Stimulated activated CD8-positive, alpha-beta memory T cell treated with anti-CD3 and anti-CD28 coated beads, Interleukin-15, amount 100 ng/mL, for 4 hours (primary cell): ENCODE measurements at places on chromosomes 1 and 21.
A peak's percentile ranks its signal among the peaks of the same experiment; 100 is the strongest.

DNA sequence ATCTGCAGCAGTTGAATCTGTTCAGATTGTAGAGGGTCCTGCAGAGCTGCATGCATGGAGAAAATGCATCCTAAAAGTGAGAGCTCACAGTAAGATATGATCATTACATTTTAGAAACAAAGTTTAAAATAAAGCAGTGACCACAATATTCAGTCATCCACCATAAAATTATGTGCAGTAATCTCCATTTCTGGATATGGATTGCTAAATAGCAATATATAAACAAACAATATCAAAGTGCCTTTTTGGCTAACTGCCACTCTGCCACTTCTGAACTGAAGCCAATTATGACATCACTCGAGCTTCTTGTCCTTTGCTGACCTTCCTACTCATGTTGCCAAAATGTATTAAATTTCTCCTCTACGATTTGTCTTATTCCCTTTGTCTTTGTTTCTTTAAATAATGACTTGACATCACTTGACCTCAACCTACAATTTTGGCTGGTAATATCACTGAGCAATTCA is 262.0 kb upstream of the CXADR start:
- DNase-seq = no peak

DNA sequence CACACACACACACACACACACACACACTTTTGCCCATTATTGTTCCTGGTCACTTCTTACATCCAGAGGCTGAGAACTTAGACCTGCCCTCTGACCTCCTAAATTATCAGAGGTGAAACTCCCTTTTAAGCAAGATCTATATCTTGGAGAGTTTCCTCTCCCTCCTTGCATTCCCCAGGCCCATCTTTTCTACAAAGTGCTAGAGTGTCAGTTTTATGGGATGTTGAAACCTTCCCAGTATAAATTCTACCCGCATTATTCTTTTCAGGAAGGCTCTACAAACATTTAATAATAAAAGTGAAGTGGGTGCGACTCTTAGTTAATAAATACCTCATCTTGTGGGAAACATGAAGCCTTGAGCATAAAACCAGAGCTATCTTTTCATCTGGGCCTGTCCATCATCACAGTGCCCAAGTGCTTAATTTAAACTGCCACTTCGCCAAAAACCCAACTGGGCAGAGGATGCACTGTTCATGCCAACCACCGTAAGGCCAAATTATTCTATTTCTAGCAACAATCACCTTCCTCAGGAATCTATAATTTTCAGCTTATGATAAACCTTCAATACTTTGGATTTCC is 458.2 kb upstream of the RUNX1 start:
- no peak for DNase-seq

- no peak for DNase-seq
These were observed 248.3 kb upstream of the CAMK1G start for GRCh38 chr1:209335178-209335577.

DNA sequence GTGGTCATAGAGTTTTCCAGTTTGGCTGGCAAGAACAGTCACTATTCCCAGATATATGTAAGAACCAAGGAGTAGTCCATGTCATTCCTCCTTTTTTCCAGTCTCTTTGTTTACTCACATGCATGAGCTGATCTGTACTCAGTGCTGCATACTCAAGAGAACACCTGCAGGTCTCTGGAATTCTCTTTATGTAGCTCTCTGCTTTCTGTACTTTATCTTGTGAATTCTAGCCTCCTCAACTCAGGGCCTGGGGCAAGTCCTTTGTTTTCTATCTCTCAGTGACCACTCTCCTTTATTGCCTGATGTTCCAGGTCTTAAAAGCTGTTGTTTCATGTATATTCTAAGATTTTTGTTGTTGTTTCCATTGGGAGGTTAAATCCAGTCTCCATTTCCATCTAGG is 478.9 kb downstream of the DPYD start:
- no peak for DNase-seq

GRCh38 chr1:225607355-225607754 is 45.6 kb downstream of the ENAH start:
- no peak for DNase-seq

DNA sequence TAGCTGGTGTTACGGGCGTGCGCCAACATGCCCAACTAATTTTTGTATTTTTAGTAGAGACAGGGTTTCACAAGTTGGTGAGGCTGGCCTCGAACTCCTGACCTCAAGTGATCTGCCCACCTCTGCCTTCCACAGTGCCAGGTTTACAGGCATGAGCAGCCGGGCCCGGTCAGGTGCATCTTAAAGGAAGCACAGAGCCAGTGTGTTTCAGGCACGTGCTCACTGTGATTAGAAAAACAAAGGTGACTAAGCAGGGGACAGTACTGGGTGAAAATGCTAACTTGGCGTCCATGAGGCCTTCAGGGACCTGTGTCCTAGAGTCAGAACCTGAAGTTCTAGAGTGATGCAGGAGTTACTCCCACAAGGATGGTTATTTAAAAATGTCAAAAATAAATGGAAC is 60.0 kb upstream of the GJA8 start:
- DNase-seq = no peak

DNA sequence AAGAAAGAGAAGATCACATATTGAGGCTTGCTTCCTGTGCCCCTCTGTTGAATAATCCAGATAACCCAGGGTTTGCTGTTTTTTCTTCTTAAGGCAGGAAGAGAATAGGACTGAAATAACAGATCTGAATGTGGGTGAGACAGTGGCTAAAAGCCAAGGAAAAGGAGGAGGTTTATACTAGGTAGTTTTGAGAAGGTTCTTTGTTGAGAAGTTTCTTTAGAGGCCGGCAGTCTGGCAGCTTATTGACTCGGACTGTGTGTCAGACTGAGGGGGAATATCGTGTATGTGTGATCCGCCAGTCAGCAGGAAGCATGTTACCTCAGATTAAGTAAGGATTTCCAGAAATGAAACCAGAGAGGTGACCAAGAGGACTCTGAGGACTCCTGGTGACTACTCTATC is 119.8 kb downstream of the PLA2G4A start:
- DNase-seq = no peak

- DNase-seq = no peak
These were observed 20.5 kb upstream of the FRRS1 start for GRCh38 chr1:99786751-99787501.

- DNase-seq = no peak
These were observed 12.9 kb downstream of the RGS18 start for GRCh38 chr1:192171123-192171522.

- no peak for DNase-seq
These were observed 2.1 kb upstream of the ZC3H12A start for GRCh38 chr1:37472281-37472680.

DNA sequence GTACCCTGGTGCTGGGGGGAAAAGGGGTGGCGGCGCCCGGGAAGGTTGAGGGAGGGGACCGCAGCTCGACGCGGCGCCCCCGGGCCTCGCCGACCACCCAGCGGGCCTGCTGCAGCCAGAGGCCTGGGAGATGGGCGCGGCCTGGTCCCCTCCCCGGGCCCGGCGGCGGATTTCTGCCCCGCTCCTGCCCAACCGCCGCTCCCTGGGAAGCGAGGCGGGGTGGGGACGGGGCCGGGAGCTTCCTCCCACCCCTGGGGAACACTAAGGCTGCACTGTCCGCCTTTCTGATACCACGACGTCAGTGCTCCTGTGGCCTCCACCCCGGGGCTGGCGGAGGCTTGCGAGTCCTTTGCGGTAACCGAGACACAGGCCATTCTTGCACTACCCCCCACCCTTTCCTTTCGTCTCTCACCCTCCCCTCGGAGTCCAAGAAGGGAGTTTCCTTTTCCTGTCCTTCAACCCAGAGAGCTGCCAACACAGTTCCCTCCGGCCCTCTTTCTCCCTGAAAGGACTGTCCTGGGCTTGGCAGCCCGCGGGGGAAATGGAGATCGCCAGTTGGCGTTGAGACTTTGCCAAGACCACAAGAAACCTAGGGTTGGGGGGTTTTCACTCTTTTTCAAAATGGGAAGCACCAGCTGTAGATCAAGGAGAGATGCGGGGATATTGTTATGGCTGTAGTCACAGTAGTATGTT is 742 bp downstream of the SH3GLB1 start:
- no peak for DNase-seq

DNA sequence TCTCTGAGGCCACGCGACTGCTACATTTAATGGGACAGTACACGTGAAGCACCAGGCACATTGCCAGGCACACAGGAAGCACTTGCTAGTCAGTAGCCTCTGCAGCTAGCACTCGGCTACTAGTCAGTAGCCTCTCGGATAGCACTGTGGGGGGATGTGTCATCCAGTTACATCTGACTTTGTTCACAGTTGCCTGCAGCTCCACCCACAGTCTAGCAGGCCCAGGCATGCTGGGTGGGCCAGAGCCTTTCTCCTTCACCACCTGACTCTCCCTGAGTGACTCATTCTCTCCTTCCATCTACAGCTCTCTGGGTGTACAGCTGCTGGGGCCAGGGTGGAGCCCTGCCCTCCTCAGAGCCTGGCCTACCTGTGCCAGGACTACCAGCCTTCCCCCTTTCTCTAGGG is 51.5 kb downstream of the PTPRF start:
- peak; percentile 13 for DNase-seq

DNA sequence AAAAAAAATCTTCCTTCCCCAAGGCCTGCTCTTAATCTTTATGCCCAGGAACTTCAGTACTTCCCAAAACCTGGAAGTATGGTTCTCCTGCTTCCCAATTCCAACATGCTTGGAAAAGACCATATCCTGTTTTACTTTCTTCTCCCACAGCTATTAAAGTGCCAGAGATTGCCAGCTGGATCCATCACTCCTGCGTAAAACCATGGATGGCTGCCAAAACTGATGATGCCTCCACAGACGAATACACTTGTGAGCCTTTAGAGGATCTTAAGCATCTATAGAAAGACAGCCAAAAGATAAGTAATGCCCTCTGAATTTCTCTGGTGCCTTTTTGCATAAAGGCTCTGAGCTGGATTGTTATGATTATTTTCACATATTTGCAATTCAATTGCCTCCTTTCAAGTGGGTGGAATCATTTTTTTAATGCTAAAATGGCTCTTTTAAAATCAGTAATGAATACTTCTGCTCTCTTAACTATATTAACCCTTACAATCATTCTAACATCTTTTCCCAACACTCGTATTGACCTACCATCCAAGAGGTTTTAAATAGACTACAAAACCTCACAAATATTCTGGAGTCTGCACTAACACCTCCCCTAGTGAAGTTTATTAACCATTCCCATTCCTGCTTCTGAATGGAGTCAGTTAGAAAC is 1807.8 kb downstream of the BRINP3 start:
- no peak for DNase-seq

- peak; percentile 42 for DNase-seq
These were observed 42.5 kb upstream of the TMEM125 start for GRCh38 chr1:43227143-43227764.

DNA sequence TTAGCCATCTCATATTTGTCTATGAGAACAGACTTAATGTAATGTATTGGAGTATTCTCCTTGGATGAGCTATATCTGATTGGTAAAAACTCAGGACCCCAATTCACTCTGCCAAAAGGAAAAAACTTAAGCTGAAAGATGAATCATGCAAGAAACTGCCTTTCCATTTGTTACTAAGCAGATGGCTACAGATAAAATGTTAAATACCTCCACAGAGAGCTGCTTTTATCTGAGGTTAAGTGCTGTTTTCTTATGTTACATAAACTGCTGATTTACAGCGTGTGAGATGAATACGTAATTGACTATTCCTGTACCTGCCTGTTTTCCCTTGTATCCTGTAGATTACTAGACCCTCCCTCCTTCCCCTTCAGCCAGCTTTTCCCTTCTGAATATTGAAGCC is 49.3 kb downstream of the CLCA4 start:
- DNase-seq = no peak

- no peak for DNase-seq
These were observed 111.1 kb downstream of the NAV1 start for GRCh38 chr1:201649761-201650622.

GRCh38 chr1:222897527-222898190 is 82.8 kb downstream of the DISP1 start:
- no peak for DNase-seq

- DNase-seq = no peak
These were observed 862 bp upstream of the ID3 start for GRCh38 chr1:23559985-23560741.

DNA sequence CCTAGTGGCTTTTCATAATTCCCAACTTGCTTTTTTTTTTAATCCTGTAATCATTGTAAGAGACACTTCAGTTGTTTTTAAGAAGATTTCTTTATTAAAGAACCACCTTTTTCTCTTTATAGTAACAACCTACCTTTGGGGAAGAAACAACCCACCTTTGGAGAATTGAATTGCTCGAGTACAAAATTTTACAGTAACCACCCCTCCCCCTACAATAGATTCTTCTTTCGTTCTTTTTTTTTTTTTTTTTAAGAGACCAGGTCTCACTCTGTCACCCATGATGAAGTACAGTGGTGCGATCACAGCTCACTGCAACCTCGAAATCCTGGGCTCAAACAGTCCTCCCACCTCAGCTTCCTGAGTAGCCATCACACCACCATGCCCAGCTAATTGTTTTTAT is 2.1 kb upstream of the LRRC40 start:
- no peak for DNase-seq

- DNase-seq = no peak
These were observed 61.7 kb downstream of the CHD5 start for GRCh38 chr1:6118415-6118814.

DNA sequence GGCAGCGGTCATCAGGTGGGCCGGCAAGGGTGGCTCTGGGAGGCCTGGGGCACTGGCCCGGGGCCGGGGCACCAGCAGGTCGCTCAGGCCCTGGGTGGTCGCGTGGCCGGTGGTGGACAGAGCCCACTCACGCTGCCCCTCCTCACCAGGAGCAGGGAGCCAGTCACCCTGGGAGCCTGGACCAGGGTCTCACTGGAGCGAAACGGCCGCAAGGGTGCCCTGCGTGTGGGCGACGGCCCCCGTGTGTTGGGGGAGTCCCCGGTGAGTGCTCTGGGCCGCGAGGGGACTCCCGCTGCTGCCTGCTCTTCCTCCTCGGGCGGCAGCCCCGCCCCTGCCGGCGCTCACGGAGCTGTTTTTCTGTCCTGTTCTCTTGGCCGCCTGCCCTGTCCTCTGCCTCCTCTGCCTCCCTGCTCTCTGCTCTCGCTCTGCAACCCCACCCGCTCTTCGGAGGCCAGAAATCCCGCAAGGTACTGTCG is 23.5 kb downstream of the RNF223 start:
- DNase-seq = no peak

DNA sequence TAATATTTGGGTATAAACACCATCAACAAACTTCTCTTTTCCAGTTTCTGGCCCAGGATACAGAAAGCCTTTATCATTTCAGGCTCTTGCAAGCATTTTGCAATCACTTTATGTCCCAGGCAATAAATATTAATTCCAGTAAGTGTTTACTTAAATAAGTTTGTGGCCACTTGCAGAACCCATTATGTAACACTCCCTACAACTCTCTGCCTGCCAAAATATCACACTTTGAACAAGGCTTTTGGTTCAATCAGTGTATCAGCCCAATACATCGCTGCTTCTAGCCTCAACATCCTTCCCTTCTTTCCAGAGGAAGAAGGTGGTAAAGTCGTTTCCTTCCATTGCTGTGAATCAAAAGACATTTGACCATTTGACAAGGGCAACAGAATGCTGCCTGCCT is 203.0 kb upstream of the USP25 start:
- no peak for DNase-seq

DNA sequence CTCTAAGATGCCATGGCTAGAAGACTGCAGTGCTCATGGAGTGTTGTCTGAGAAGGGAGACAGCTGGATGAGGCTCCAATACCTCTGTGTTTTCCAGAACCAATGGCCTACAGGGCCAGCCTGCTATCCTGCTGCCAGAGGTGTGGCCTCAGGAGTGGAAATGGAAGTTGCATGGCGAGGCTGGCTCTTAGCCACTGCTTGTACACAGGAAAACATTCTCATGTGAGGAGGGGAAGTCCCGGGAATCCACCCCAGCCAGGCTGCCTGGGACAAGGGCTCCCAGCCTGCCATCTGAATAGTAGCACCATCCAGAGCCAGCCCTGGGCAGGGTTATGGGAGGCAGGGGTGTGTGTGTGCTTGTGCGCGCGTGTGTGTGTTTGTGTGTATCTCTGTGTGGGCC is 56.5 kb downstream of the SDC3 start:
- DNase-seq = no peak
